ENCODE measurements at places on chromosomes 4 and X.

DNA sequence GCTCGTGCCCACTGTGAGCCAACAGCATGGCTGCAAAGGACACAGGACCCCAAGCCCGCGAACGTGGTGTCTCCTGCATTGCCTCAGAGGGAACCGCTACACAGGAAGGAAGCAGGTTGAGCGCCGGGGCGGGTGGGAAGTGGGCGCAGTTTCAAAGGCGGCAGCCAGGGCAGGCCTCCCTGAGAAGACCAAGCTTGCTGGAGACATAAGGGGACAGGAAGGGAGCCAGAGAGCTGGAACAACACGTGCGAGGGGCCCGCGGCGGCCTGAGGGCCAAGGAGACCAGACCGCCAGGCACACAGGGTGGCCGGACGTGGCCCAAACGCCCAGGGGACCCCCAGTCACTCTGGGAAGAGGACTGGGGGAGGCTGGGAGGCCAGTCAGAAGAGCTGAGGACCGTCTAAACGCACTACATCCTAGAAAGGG is 32.0 kb downstream of the CTBP1 start:
- DNase-seq: no peak

DNA sequence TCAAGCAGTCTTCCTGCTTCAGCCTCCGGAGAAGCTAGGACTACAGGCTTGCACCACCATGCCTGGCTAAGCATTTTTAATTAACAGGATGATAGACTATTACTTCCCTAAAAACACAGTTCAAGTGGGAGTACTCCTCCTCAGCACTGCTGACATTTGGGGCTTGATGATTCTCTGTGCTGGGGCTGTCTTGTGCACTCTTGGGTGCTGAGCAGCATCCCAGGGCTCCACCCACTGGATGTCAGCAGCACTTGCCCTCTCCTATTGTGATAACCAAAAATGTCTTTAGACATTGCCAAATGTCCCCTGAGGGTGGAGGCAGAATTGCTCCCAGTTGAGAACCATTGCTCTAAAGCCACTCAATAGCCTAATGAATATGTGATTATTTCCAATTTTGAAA is 60.4 kb downstream of the CLCN4 start:
- no peak for DNase-seq

DNA sequence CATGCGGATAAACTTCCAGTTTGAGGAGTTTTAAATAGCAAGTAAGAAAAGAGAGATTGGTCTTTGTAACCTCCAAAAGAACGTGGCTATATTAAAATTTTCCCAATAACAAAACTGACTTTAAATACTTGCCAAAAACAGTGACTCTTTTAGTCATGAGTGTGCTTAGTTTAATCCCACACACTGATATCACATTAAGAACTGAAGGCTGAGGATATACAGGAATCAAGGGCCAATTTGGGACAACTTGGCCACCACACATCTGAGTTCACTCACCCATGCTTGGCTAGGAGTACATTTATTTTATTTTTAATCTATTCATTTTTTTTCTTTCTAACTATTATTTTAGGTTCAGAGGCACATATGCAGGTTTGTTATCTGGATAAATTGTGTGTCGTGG is 110.2 kb downstream of the APBB2 start:
- DNase-seq: no peak

DNA sequence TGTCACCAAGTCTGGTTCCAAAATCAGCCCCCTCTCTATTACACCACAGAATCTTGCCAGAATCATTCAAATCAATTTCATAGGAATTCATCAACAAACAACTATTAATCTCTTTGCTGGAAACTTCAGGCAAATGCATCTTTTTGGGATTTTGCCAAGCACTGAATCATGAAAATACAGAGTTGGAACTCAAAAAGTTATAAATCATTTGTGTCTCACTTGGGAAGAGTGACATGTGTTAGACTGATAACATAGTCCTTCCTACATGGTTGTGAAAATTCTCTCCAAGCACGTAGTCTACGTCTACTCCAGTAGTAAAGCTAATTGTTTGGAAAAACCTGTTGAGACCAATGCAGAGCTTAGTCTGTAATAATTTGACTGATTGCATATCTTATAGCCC is 19.0 kb downstream of the CXCL8 start:
- no peak for DNase-seq
